ENCODE measurements at places on chromosomes 11 and 22. TPM values are rescaled to one million over a fixed set of nuclear protein-coding genes. Genes with fewer than 3 reads are reported as not detected.
A peak's percentile ranks its signal among the peaks of the same experiment; 100 is the strongest.

- H3K27ac ChIP-seq, result no peak overlapping the region
- H3K36me3 ChIP-seq, result peaks cover 91% of the 10 kb centered on the region
- no peak overlapping the region for H3K4me3 ChIP-seq
- no peaks in the 10 kb centered on the region for H3K27me3 ChIP-seq
- H3K4me1 ChIP-seq, result no peaks in the 10 kb centered on the region
- DNase-seq, result no peak
These were observed 16.8 kb downstream of the TTLL12 start for GRCh38 chr22:43170131-43170480.

DNA sequence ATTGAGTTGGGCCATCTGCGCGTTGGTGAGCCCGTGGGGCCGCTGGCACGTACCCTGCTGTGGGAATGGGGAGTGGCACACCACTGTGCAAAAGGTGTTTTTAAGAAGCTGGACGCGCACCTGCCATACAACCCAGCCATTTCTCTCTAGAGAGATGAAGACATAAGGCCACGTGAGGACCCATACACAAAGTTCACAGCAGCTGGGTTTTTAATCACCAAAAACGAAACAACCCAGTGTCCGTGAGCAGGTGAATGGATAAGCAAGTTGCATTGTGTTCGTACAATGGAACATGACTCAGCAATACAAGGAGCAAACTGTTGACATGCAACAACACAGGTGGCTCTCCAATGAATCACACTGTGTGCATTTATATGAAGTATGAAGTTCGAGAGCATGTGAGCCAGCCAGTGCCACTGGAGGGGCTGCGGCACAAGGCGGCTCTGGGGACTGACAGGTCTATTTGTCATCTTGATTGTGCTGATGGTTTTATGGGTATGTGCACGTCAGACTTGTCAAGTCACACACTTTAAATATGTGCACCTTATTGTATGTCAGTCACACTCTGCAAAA is 30.6 kb upstream of the PANX2 start:
- H3K27me3 ChIP-seq, result no peaks in the 10 kb centered on the region
- no peak overlapping the region for H3K4me3 ChIP-seq
- no peaks in the 10 kb centered on the region for H3K36me3 ChIP-seq
- DNase-seq, result peak; percentile 54

- no peaks in the 10 kb centered on the region for H3K27me3 ChIP-seq
- no peaks in the 10 kb centered on the region for H3K36me3 ChIP-seq
- DNase-seq, result no peak
- peak overlapping the region; percentile 69 for H3K27ac ChIP-seq
- H3K4me1 ChIP-seq, result peaks cover 31% of the 10 kb centered on the region
- no peak overlapping the region for H3K4me3 ChIP-seq
These were observed 75.8 kb downstream of the RAB30 start for GRCh38 chr11:82995754-82996398.

ASCC2 gene
- 57.9 TPM for total RNA-seq

GRCh38 chr11:102436561-102436960 is 16.0 kb downstream of the TMEM123 start:
- H3K4me3 ChIP-seq, result no peak overlapping the region
- H3K27me3 ChIP-seq, result no peaks in the 10 kb centered on the region
- no peaks in the 10 kb centered on the region for H3K36me3 ChIP-seq
- no peak overlapping the region for H3K27ac ChIP-seq

CCDC87 gene
- total RNA-seq, result 0.45 TPM

DNA sequence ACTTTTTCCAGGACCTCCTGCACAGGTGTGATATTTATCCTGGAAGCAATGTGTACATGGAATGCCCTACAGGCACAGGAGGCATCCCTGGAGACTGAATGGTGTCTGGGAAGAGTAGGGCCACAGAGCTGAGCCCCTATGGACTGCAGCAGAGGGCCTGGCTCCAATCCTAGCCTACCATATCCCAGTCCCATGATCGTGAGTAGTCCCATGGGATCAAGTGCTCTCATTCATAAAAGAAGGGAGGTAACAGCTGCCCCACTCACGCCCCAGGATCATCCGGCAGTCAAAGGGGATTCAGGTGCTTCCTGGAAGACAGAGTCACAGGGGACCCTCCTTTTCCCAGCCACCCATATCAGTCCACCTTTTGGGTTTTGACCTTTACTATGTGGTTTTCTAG is 24.0 kb downstream of the ANKK1 start:
- no peak overlapping the region for H3K4me3 ChIP-seq
- no peak for DNase-seq
- no peaks in the 10 kb centered on the region for H3K36me3 ChIP-seq
- H3K27me3 ChIP-seq, result no peaks in the 10 kb centered on the region
- no peak overlapping the region for H3K27ac ChIP-seq

RNH1 gene
- total RNA-seq, result 130 TPM

GNG3 gene
- total RNA-seq, result not detected

DNA sequence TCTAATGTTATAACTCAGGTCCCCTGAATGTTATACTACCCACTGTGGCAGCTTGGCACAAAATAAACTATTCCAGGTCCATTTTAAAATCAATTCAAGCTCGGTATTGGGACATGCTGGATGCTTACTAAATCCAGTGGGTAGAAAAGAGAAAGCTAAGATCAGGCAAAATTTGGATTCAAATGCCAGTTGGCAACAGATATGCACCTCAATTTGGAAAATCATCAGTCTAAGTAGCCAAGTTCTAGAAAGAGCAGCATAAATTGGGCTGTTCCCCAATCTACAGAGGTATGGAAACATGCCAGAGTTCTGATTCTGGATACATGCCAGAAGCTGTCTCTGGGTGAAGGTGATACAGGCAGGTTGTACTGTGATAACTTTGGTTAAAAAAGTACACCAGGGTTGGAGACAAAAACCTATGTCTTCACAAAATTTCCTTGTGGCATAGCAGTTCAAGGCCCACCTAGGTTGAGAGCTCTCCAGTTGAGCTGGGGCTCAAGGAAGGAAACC is 427.8 kb downstream of the LRRC4C start:
- H3K27ac ChIP-seq, result no peak overlapping the region
- DNase-seq, result no peak
- H3K27me3 ChIP-seq, result no peaks in the 10 kb centered on the region
- no peaks in the 10 kb centered on the region for H3K4me1 ChIP-seq
- no peak overlapping the region for H3K4me3 ChIP-seq

GRCh38 chr22:17712441-17712840 is 61.8 kb downstream of the BID start:
- no peaks in the 10 kb centered on the region for H3K4me1 ChIP-seq
- no peaks in the 10 kb centered on the region for H3K27me3 ChIP-seq
- peaks cover 17% of the 10 kb centered on the region for H3K36me3 ChIP-seq
- H3K4me3 ChIP-seq, result no peak overlapping the region
- H3K27ac ChIP-seq, result no peak overlapping the region

GRCh38 chr11:130781931-130782330 is 134.3 kb downstream of the SNX19 start:
- no peak overlapping the region for H3K4me3 ChIP-seq
- peaks cover 12% of the 10 kb centered on the region for H3K4me1 ChIP-seq
- H3K36me3 ChIP-seq, result no peaks in the 10 kb centered on the region
- no peaks in the 10 kb centered on the region for H3K27me3 ChIP-seq
- H3K27ac ChIP-seq, result peak overlapping the region; percentile 30

DNA sequence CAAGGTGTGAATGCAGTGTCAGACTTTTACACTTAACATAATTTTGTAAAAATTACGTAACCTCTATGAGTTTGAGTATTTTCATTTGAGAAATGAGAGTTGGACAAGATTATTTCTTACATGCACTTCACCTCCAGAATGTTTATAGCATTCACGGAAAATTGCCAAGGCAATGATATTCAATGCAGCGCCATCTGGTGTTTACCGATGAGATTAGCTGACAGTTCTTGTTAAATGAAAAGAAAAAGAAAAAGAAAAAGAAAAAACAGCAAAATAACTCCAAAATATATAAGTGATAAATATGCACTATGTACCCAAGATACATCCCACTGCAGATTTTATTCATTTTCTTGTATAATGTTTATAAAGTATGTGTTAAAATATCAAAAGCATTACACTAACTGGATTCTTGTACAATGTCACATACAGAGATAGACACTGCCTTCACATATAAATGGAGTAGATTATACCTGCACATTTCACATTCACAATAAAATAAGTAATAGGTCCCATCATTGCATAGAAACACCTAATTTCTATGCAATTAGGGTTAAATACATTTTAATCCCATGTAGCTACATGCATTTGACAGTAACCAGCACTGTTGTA is 976.3 kb upstream of the FAT3 start:
- H3K4me3 ChIP-seq, result no peak overlapping the region
- no peaks in the 10 kb centered on the region for H3K27me3 ChIP-seq
- no peaks in the 10 kb centered on the region for H3K36me3 ChIP-seq

SERPING1 gene
- 17.4 TPM for total RNA-seq

- no peak overlapping the region for H3K4me3 ChIP-seq
- H3K27me3 ChIP-seq, result no peaks in the 10 kb centered on the region
- H3K36me3 ChIP-seq, result peaks cover 30% of the 10 kb centered on the region
- DNase-seq, result no peak
- peaks cover 7% of the 10 kb centered on the region for H3K4me1 ChIP-seq
- H3K27ac ChIP-seq, result no peak overlapping the region
These were observed 22.1 kb downstream of the FAM76B start for GRCh38 chr11:95767498-95767897.

DNA sequence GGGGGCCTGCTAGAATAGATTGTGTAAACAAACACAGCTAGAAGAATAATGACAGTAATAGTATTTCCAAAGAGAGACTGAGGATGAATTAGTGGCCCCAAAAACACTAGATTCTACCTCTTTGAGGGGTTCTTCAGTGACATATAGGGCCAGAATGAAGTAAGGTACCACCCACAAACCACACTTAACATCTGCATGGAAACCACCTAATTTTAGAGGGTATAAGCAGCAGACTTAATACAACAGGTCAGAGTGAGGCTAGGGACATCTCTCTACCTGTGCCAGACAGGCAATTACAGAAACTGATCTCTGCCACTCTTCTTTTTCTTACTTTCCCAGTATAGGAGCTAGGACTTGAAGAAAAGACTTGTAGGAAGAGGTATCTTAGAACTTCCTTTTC is 20.1 kb downstream of the ELP4 start:
- no peak for DNase-seq
- H3K27ac ChIP-seq, result no peak overlapping the region
- no peaks in the 10 kb centered on the region for H3K4me1 ChIP-seq
- no peak overlapping the region for H3K4me3 ChIP-seq
- H3K36me3 ChIP-seq, result no peaks in the 10 kb centered on the region

DNA sequence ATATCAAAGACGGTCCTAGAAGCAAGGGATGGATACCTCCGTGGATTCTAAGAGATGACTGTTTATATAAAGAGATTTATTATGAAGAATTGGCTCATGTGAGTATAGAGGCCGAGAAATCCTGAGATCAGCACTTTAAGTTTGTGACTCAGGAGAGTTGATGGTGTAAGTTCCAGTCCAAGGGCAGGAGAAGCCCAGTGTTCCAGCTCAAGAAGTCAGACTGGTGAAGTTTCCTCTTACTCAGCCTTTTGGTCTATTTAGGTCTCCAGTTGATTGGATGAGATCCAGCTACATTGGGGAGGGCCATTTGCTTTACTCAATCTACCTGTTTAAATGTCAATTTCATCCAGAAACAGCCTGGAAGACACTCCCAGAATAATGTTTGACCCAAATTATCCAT is 45.1 kb downstream of the TSPAN18 start:
- H3K4me1 ChIP-seq, result peaks cover 17% of the 10 kb centered on the region
- no peak overlapping the region for H3K27ac ChIP-seq
- H3K36me3 ChIP-seq, result no peaks in the 10 kb centered on the region
- no peak overlapping the region for H3K4me3 ChIP-seq

- H3K4me1 ChIP-seq, result no peaks in the 10 kb centered on the region
- no peaks in the 10 kb centered on the region for H3K27me3 ChIP-seq
- H3K36me3 ChIP-seq, result no peaks in the 10 kb centered on the region
These were observed 7.2 kb downstream of the CLMP start for GRCh38 chr11:123187665-123188507.

DNA sequence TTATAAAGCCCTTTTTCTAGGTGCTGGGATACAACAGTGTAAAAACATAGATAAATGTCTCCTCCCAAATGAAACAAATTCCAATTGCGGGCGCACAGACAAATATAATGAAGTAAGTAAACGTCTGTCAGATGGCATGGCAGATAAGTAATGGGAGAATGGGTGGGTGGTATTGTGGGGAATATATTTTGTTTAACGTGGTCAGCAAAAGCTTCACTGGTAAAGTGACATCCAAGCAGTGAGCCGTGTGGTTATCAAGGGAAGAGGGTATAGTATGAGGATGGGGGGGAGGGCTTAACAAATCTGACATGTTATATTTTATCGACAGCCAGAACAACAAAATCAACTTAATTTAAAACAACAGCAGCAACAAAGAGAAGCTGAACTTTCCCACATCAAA is 1.2 kb downstream of the SVIP start:
- H3K27me3 ChIP-seq, result no peaks in the 10 kb centered on the region
- H3K4me3 ChIP-seq, result peak overlapping the region; percentile 96
- no peaks in the 10 kb centered on the region for H3K36me3 ChIP-seq
- no peak for DNase-seq
- no peak overlapping the region for H3K27ac ChIP-seq
- H3K4me1 ChIP-seq, result peaks cover 24% of the 10 kb centered on the region

CARD16 gene
- 29.1 TPM for total RNA-seq

GRCh38 chr22:48224332-48224731 is 1461.9 kb downstream of the TBC1D22A start:
- peaks cover 31% of the 10 kb centered on the region for H3K27me3 ChIP-seq
- H3K27ac ChIP-seq, result no peak overlapping the region
- no peaks in the 10 kb centered on the region for H3K36me3 ChIP-seq
- no peaks in the 10 kb centered on the region for H3K4me1 ChIP-seq

- H3K36me3 ChIP-seq, result no peaks in the 10 kb centered on the region
- H3K4me3 ChIP-seq, result peak overlapping the region; percentile 97
- peaks cover 47% of the 10 kb centered on the region for H3K4me1 ChIP-seq
These were observed 690 bp upstream of the UVRAG start for GRCh38 chr11:75814363-75814676.

GRCh38 chr22:50671641-50672040 is 982 bp upstream of the SHANK3 start:
- DNase-seq, result no peak
- H3K4me1 ChIP-seq, result peaks cover 15% of the 10 kb centered on the region
- H3K27me3 ChIP-seq, result peaks cover 72% of the 10 kb centered on the region
- no peaks in the 10 kb centered on the region for H3K36me3 ChIP-seq
- peak overlapping the region; percentile 26 for H3K27ac ChIP-seq

DNA sequence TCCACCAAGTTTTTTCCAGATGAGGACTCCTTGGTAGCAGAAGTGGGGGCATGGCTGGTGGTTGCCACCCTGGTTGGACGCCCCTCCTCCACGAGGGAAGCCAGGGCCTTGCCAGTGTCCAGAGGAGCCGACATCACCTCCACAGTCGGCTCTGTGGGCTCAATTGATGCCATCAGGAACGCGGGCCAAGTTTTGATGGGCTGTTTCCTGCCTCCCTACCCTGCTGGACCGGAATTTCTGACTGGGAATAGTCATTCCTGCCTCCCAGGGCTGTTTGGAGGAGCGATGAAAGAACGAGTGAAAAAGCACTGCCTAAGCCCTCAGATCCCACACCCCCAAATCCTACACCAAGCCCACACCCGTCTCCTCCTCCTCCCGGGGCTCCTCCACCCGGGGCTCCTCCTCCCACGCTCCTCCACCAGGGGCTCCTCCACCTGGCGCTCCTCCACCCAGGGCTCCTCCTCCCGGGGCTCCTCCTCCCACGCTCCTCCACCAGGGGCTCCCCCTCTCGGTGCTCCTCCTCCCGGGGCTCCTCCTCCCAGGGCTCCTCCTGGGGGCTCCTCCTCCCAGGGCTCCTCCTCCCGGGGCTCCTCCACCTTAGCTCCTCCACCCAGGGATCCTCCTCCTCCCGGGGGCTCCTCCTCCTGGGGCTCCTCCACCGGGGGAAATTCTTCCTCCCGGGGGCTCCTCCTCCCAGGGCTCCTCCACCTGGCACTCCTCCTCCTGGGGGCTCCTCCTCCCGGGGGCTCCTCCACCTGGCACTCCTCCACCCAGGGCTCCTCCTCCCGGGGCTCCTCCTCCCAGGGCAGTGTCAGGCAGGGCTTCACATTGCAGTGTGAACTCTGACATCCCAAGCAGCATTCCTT is 10.0 kb upstream of the PRR5 start:
- no peaks in the 10 kb centered on the region for H3K36me3 ChIP-seq
- no peak for DNase-seq
- H3K4me3 ChIP-seq, result no peak overlapping the region
- no peaks in the 10 kb centered on the region for H3K4me1 ChIP-seq
- no peak overlapping the region for H3K27ac ChIP-seq
